ENCODE measurements at places on chromosomes 4 and X.

GRCh38 chr4:63578383-63578782 lies 830.9 kb downstream of the TECRL start:
- no peak for DNase-seq

- peak; percentile 16 for DNase-seq
Measured at GRCh38 chrX:153539171-153539978, 21.9 kb downstream of the ATP2B3 start.

DNA sequence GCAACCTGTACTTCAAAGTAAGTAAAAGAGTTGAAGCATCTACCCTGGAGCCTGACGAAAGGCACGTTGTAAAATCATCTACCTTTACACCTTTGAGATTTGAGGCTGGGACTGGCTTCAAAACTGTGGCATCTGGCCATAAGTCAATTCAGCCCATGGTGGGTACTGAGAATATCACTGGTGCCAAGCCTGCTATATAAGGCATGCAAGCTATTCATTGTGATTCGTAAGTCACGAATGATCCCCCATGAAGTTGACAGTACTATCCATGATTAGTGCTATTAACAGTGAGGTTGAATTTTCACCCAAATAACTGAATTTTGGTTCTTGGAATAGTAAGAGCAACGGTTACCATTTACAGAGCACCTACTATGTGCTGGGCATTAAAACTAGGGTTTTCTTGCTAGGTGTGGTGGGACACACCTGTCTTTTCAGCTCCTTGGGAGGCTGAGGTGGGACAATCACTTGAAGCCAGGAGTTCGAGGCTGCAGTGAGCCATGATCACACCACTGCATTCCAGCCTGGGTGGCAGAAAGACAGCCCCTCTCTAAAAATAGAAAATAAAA lies 39.8 kb downstream of the IRF2 start:
- DNase-seq, result no peak

- no peak for DNase-seq
Measured at GRCh38 chrX:15399962-15400391, 15.8 kb upstream of the VEGFD start.

DNA sequence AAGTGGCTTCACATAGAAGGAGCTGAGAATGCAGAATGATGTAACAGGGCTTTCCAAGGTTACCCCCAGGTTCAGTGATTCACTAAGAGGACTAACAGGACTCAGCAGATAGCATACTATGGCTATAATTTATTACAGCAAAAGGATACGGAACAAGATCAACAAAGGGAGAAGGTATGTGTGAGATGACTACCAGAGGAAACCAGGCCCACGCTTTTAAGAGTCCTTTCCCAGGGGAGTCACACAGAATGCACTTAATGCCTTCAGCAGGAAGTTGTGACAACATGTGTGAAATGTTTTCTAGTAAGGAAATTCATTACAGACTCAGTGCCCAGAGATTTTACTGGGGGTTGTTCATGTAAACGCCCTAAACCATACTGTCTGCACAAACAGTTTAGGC lies 373.6 kb upstream of the MAGEB2 start:
- no peak for DNase-seq

DNA sequence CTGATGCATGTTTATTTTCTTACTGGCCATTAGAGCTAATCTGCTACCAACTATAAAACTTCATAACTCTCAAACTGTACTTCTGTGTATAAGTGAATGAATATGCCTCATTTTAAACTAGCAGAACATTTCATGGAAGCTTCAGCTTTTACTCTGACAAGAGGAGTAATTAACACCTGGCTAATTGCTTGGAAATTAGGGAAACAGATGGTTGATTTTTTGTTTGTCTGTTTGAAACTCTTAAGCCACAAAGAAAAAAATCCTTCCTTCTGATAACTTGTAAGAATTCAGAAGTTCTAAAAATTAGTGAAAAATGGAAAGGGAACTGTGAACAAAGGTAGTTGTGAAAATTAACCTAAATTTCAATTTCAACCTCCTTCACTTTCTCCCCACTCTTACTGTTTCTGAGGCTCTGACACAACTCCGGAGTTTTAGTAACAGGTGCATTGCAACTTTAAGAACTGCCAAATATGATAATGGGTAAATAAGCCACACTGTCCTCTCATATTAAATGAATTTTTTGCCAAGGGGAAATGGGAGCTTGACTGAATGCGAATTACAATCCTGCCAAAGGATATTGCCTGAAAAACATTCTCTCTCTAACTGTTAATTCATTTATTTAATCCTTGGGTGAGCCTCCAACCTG lies 1.0 kb downstream of the EGF start:
- DNase-seq, result no peak

DNA sequence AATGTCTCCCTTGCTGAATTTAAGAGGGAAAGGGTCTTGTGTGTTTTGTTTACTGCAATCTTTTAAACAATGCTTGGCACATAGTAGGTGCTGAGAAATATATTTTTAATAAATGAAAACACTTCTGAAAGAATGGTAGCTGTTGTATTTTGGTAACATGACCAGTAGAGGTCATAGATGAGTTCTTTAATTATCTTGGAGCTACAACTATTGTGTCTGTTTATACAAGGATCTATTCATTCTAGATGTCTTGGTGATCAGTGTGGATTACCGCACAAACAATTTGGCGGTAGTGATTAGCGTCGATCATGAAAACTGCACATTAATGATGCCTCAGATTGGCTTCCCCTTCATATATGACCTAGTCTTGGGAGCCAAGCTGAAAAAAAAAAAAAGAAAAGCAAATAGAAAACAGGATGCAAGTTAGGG lies 21.4 kb upstream of the SCRG1 start:
- no peak for DNase-seq

GRCh38 chr4:163665521-163666331 lies 171.2 kb downstream of the TMA16 start:
- no peak for DNase-seq

DNA sequence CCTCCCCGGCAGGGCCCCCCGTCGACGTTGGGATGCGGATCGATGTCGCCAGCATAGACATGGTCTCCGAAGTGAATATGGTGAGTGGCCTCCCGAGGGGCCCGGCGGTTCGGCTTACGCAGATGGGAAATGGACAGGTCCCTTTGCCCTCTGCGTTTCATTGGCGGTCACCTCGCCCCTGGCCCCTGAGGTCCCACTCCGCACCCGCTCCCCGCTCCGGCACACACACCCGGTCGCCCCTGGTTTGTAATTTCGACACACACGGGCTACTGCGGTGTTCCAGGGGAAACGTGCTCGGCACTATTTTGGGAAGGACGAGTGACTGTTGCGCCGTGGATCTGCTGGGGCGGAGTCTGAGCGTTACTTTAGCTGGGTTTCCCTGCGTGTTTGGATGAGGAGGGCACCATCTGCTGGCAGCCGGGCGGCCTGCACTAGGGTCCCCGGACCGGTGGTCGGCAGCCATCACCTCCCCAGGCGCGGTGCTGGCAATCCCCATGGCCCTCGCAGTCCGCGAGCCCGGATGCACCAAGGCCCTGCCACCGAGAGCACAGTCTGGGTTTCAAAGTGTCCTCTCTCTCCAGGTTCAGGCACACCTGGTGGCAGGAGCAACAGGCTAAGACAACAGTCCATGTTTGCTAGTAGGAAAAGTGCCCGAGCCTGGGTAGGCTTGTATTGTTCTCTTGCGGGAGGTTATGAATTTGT lies 1.2 kb downstream of the GABRB1 start:
- DNase-seq, result no peak

GRCh38 chrX:149522916-149523315 lies 17.8 kb upstream of the IDS start:
- no peak for DNase-seq

- DNase-seq, result no peak
Measured at GRCh38 chr4:113481820-113482219, 279.7 kb downstream of the CAMK2D start.

Measured in activated CD4-positive, alpha-beta T cell treated with anti-CD3 and anti-CD28 coated beads, Interleukin-2, amount 50 U/mL, for 24 hours (primary cell).